Dorsolateral prefrontal cortex (tissue), 122 donors: ENCODE measurements at places on chromosomes 1 and 21.

GRCh38 chr1:115133440-115133839 is 44.1 kb upstream of the TSPAN2 start:
- DNase-seq, result no peak

DNA sequence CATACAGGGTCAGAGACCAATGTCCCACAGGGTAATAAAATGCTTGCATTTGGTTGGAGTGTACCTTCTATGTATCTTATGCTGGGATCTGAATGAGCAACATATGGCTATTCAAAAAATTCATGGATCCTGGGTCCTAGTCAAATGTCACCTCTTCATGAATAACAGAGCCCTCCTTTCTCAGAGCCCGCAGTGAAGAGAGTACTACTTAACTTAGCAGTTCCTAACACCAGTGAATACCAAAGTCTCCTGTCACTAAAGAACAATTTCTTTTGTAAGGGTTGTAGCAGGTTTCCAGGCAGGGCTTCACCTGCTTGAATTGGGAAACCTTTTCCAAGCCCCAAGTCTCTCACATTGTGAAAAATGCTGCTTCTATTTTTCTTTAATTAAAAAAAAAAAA is 483.0 kb upstream of the DEPDC1 start:
- no peak for DNase-seq

DNA sequence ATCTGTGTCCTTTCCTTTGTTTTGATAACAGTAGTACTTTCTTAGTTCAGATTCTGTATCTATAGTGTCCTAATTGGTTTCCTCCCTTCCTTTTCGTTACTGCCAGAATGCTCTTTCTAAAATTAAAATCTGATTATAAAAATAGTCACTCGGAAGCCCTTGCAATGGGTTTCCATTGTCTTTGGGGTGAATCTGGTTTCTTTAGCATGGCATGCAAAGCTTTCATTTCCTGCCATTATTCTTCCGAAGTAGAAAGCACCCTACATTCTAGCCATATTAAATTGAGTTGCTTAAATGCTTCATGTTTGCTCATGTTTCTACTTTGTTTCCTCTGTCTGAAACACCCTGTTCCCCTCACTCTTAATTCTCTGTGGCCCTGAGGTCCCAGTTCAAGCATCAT is 53.2 kb upstream of the MACF1 start:
- DNase-seq, result no peak

DNA sequence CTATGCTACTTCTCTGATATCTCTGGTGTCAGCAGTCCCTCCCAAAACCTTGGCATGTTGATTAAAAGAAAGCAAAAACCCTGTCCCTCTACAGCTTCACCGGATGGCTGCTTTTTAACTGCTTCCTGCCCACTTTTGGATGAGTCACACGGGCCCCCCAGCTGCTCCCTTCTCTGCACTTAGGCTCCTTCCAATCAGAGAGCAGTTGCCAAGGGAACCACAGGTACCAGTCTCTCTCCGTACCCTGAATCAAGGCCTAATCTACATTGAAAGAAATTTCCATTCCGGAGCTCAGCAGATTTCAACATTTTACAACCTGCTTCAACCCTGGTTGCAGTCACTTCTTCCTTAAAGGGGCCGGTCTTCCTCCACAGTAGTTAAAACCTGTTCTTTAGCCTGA is 70.6 kb upstream of the GJB5 start:
- DNase-seq, result peak; percentile 45

DNA sequence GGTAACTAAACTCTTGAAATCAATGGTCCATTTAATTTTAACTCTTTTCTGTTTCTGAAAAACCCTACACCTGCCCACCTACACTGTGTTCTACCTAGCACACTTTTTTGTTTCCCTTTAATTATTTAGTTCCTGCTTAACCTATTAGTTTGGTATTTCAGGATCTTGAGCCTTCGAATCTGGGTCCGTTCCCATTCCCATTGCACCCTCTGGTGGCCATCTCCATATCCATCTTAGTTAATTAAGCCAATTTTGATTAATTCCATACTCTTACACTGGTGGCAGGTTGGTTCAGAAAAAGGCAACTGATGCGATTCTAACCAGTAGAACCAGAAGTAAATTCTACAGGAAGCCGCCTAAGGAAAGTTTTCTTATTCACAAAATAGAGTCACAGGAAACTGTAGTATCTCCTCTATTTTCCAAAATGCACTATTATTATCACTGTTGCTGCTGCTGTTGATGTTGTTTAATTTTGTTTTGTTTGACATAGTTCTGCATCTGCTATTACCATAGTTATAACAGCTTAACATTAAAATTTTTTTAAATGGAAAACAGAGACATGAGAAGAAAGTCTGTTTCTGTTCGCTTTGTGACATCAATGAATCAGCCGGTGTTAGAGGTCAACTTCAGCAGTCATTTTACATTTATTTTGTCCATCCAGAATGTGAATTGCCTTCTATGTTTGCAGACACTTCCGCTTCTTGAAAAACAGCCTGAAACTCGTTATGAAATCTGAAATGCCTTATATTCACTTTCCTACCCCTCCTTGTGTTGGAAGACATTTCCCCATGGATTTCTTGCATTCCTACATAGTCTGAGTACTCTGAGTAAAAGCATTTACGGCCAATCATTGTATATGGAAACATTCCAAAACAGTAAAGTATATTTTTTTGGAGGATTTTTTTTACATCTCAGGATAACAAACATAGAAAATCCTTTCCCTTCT is 115.5 kb upstream of the NCAM2 start:
- DNase-seq, result no peak

- no peak for DNase-seq
Measured at GRCh38 chr1:166538646-166539045, 300.6 kb upstream of the POGK start.

GRCh38 chr1:239896980-239897379 is 194.7 kb upstream of the FMN2 start:
- no peak for DNase-seq

DNA sequence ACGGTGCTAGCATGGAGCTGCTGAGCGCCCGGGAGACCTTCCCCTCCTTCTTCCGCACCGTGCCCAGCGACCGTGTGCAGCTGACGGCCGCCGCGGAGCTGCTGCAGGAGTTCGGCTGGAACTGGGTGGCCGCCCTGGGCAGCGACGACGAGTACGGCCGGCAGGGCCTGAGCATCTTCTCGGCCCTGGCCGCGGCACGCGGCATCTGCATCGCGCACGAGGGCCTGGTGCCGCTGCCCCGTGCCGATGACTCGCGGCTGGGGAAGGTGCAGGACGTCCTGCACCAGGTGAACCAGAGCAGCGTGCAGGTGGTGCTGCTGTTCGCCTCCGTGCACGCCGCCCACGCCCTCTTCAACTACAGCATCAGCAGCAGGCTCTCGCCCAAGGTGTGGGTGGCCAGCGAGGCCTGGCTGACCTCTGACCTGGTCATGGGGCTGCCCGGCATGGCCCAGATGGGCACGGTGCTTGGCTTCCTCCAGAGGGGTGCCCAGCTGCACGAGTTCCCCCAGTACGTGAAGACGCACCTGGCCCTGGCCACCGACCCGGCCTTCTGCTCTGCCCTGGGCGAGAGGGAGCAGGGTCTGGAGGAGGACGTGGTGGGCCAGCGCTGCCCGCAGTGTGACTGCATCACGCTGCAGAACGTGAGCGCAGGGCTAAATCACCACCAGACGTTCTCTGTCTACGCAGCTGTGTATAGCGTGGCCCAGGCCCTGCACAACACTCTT is 1.1 kb downstream of the TAS1R3 start:
- no peak for DNase-seq

GRCh38 chr1:201059871-201060555 is 36.5 kb upstream of the KIF21B start:
- DNase-seq, result no peak

DNA sequence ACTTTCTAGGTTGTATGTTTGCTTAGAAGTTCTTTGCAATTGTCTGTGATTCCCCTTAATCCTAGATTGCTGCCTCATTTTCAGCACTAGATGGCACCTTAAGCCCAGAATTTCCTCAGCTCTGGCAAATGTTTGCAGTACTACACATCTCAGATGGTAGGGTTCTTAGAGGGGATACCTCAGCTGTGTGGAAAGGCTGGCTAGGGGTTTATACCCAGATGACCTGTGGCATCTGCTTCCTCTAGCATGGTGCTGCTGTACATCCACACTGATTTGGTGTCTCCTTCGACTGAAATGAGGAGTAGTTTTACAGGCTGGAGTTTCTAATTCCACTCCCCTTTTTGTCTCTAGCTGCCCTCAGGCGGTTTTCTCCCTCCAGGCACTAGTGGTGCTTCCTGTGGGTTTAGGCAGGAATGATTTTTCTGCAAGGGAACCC is 23.5 kb downstream of the ASB17 start:
- DNase-seq, result no peak

- no peak for DNase-seq
Measured at GRCh38 chr21:14273736-14274538, 58.0 kb downstream of the RBM11 start.

DNA sequence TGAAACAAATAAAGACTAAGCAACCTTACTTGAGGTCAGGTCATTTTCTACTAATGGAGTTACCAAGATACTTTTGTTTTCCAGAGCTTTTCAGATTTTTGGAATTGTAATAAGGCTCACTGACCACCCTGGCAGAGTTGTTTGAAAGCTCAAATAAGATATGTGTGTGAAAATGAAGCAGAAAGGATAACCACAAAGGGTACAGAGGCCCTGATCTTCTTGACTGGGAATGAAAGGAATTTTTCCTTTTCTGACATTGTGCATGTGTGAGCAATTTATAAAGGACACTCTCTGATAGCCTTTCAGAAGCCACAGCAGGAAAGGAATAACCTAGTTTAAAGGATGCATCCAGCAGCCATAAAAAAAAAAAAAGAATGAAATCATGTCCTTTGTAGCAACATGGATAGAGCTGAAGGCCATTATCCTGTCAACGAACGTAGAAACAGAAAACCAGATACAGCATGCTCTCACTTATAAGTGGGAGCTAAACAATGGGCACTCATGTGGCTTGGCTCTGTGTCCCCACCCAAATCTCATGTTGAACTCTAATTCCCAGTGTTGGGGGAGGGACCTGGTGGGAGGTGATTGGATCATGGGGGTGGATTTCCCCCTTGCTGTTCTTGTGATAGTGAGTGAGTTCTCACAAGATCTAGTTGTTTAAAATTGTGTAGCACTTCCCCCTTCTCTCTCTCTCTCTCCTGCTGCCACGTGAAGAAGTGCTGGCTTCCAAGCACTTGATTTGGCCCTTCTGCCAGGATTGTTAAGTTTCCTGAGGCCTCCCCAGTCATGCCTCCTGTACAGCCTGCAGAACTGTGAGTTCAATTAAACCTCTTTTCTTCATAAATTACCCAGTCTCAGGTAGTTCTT is 3.1 kb upstream of the SRP9 start:
- DNase-seq, result no peak

DNA sequence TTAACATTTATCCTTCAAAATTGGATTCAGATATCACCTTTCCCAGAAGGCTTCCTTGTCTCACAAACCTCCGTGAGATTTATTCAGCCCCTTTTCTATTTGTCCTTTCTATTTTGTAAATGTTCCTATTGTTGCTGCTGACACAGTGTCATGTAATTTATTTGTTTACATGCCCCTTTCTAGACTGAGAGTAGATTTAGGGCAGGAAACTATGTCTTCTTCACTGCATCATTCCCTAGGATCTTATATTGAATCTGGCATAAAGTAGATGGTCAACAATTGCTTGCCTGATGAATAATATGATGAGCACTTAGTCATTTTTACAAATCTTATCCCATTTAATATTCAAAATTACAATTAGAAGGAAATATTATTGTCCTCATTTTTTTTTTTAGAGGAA is 8.1 kb upstream of the CNN3 start:
- DNase-seq, result no peak

DNA sequence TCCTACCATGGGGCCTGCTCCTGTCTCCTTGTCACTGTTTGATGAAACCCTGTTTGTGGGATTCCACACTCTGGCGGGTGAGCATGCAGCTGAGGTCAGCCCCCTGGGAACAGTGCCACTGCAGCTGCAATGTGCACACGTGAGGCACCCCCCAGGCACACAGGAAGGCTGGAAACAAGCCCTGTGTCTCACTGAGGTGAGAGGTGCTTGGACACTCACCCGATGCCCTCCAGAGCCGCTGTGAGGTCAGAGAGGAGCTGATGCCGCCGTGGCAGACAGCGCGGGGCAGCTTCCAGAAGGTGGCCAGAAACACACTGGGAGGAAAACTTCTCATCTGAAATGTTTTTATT is 49.7 kb downstream of the SLX9 start:
- no peak for DNase-seq

- no peak for DNase-seq
Measured at GRCh38 chr1:43604192-43604591, 45.8 kb upstream of the KDM4A start.

DNA sequence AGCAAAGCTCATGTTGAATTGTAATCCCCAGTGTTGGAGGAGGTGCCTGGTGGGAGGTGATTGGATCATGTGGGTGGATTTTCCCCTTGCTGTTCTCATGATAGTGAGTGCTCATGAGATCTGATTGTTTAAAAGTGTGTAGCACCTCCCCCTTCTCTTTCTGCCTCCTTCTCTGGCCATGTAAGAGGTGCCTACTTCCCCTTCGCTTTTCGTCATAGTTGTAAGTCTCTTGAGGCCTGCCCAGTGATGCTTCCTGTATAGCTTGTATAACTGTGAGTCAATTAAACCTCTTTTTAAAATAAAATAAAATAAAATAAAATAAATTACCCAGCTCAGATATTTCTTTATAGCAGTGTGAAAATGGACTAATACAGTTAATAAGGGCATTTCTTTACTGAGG is 1025.7 kb downstream of the PLA2G4A start:
- DNase-seq, result no peak

DNA sequence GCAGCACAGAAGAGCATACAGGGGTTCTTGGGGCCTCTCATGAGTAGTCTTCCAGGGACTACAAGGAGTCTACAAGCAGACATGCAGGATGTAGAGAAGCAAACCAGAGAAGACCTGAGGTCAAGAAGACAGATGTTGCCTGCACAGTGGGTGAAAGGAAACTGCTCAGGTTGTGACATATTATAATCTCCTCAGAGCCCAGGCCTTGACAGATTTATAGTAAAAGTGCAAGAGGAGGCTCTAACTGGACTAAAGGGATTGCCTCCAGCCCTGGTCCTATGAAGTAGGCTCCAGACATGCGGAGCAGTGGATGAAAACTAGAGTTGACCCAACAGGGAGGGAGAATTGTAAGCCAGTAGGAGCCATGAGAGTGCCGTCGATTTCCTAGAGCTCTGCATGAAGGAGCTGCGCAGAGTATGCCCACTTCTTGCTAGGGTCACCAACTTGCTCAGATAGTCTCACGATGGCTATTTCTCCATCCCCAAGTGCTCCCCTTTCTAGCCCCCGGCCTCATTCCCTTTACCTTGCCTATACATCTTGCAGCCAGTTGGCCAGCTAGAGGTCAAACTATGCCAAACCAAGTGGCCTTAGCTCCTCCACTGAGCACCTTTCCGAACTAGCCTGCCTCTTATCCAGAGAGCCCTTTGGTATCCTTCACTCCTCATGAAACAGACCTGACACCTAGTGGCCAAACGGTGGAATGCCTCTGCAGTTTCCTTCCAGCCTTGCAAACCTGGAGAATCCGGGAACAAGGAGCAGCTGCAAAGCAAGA is 36.2 kb upstream of the IPO9 start:
- DNase-seq, result peak; percentile 82
